HT-29 (cell line): ENCODE measurements at places on chromosomes 1 and 21. TPM values are rescaled to one million over a fixed set of nuclear protein-coding genes. Genes with fewer than 3 reads are reported as not detected.

GRCh38 chr1:239126884-239127283 is 259.5 kb upstream of the CHRM3 start:
- no peak for DNase-seq

GRCh38 chr21:36962098-36962780 is 4.2 kb downstream of the HLCS start:
- DNase-seq: no peak

DNA sequence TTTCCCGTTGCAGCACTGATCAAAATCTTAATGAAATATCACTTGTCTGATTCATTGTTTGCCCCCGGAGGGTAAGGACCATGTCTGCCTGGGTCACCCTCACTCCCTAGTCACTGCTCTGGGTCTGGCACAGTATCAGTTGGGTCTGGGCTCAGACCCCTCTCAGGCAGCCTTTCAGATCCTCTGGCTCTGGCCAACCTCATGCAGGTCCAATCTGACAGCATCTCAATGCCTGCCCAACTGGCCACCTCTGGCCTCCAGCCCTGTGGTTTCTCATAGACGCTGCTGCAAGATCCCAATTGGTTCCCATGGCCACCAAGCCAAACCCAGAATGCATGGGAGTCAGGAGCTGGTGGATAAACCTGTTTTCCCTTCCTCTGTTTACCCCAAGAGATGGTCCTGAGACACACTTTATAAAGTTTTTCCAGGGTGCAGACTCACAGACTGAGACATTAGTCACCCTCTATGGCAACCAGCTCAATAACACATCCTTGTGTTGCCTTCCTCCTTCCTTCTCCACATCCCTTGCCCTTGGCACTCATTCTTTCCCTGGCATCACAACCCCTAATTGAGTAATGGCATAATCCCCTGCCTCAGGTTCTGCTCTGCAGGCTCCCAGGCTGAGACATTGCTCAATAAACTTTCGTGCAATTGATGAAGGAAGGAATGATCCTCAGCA is 199.2 kb downstream of the GRIK3 start:
- no peak for DNase-seq

Gene GPR161
- 0.29 TPM in 1 of 2 replicates, not detected in the other for total RNA-seq

Gene PIGR
- 1.4 and 1.5 TPM in 2 replicates for total RNA-seq

Gene PPIAL4G
- not detected in 2 replicates for total RNA-seq

- no peak for DNase-seq
Measured at GRCh38 chr1:183096894-183097293, 73.7 kb downstream of the LAMC1 start.

Gene ADORA1
- 0.89 TPM in 1 of 2 replicates, not detected in the other for total RNA-seq

- peak; percentile 86 for DNase-seq
Measured at GRCh38 chr21:45555557-45556301, 13.5 kb upstream of the SLC19A1 start.

DNA sequence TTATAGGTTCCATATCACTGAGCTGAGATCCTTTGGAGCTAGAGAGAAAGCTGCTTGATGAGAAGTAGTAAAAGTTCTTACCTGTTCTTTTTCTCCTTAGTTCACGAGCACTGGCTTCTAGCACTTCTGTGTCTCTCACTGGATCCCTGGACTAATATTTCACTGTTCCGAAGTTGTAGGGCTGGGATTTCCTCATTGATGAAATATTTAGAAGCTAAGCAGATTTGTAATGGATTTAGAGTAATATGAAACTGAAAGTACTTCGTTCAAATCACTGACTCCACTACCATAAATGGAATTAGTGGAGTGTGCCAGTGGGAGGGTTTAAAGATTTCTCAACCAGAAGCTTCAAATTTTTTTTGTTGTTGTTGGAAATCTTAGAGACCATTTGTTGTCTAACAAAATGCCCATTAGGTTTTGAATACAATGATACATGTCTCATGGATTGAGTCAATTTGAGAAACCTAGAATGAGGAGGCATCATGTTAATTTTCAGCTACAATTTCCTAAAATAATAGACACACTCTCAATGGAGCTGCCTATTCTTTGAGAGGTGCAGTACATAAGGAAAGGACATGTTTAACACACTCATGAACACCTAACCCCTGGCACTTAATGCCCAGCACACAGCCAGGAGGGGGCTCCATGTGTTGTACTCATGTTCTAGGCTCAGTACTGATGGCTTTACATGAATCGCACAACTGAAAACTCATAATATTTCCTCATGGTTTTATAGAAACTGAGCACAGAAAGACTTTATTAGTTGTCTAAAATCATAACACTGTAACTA is at the start of gene GBP1:
Gene GBP1 (minus strand): TSS at position 130 of the 790 bp plus-strand sequence. CDS start 1,974 bp downstream, outside the sequence.
- peak; percentile 24 for DNase-seq

- no peak for DNase-seq
Measured at GRCh38 chr1:41073971-41074370, 52.4 kb upstream of the SLFNL1 start.
